ENCODE measurements at places on chromosomes 16 and 17.
A peak's percentile ranks its signal among the peaks of the same experiment; 100 is the strongest.

DNA sequence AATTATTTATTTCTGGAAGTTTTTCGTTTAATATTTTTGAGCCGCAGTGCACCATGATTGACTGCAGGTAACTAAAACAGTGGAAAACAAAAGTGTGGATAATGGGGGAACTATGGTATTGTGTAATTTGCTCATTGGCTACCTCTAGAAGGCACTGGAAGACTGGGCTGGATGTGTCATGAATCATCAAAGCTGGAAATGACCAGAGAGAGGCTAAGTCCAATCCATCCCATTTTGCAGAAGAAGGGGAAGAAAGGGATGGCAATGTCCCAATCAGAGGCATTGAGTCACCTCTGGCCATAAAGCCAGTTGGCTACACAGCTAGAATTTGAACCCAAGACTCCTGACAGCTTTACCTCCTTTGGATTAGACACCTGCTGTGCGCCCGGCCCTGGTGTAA, 29.3 kb downstream of the GLP2R start:
- no peak for DNase-seq

DNA sequence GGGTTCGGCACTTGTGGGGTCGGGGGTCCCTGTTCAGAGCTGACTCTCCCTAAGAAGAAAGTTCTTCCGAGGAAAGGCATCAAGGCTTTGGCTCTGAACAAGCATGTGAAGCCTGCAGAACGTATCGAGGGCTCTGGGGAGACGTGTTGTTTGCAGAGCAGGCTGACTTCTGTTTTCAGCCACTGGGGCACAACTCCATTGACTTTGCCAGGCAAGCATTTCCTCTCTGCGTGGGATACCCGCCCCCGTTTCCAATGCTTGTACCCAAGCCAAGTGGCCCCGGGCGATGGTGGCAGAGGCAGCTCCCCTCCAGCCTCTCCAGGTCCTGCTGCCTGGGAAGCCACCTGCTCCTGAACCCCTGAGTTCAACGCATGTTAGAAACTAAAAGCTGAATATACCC, 255.7 kb downstream of the RBFOX3 start:
- no peak for DNase-seq

DNA sequence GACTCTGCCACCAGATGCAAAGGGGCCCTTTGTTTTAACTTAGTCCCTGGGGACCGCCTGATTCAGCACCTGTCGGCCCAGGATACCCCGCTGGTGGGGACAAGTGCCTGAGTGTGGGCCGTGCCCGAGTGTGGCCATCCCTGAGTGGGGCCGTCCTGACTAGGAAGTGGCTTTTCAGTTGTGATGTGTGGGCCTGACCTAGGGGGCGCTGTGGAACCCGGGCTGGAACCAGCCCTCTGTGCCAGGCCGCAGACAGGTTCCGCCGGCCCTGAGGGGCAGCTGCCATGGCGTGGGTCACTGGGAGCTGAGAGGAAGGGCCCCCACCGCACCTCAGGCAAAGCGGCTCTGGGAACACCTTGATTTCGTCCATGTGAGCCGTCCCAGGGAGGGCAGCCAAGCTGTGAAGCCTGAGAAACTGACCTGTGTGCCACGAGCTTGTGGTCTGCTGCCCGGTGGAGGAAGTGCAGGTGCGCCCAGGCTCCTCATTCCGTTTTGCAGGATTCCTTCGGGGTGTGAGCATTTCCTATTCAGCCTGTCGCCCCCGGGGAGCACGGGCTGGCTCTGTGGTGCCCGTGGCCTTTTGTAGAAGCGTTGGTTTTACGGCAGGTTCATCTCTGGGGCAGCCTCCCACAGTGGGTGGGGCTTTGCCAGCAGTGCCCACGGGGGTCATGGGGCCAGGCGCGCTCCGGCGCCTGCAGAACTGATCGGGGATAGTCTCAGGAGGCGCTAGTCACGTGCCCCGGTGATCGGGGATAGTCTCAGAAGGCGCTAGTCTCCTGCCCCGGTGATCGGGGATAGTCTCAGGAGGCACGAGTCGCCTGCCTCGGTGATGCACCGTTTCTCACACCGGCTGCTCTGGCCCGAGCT, 5.3 kb downstream of the RPL13 start:
- no peak for DNase-seq

DNA sequence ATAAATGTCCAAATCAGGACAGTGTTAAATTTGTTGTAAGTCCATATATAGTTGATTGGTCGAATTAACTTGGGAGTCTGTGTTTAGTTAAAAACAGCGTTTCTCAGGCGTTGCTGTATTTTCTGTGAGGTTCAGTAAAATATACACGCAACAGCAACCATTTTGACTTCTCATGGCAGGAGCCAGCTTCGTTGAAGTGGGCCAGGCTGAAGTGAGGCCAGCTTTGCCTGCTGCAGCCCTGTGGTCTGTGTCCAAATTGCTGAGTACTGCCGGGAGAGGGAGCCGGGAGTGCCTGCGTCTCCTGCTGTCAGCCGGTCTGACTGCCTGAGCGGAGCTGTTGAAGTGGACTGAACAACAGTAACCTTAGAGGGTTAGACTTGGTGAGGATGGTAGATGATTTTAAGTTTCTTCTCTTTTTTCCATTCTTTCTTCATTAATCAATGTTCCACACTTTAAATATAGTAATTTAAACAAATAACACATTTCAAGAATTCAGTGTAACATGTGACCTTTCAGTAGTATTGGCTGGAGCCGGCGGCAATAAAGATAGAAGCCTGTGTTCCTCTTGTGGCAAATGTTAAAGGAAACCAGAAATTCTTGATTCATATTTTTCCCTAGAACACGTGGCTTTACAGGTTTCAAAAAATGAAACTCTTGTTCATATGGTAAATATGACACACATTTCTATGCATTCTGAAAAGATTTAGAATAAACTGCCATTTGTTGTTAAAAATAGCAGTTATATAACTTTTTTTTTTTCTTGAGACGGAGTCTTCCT, 37.0 kb upstream of the ZNF750 start:
- DNase-seq, result no peak

DNA sequence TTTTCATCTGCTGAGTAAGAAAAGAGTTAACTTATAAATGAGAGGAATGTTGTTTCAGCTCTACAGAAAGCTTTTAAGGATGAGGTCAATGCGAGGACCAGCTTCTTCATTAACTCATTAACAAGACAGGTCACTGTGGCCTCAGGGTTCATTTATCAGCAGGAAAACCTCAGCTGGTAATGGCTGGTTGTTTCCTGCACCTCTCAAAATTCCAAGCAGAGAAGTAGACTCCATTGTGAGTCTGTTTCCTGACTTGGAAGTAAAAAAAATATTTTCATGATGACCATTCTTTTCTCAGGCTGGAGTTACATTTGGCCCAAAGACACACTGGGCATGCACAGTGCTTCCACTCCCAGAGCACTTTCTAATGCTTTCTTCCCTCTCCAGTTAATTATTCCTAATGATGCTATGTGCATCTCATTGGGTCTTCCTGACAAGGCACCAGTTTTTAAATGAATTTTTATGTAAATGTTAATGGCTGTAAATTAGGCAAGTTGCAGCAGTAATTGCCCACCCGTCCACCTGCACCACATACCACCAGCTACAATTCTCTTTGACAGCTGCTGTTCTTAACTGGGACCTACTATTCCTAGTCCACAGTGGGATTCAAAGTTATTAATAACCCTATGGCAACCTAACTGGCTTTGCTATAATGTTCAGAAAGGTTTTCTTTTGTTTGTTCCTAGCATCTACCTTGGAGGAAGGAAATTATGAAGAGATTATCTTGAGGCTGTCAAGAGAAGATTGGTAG, 89.5 kb upstream of the BCAR1 start:
- no peak for DNase-seq

DNA sequence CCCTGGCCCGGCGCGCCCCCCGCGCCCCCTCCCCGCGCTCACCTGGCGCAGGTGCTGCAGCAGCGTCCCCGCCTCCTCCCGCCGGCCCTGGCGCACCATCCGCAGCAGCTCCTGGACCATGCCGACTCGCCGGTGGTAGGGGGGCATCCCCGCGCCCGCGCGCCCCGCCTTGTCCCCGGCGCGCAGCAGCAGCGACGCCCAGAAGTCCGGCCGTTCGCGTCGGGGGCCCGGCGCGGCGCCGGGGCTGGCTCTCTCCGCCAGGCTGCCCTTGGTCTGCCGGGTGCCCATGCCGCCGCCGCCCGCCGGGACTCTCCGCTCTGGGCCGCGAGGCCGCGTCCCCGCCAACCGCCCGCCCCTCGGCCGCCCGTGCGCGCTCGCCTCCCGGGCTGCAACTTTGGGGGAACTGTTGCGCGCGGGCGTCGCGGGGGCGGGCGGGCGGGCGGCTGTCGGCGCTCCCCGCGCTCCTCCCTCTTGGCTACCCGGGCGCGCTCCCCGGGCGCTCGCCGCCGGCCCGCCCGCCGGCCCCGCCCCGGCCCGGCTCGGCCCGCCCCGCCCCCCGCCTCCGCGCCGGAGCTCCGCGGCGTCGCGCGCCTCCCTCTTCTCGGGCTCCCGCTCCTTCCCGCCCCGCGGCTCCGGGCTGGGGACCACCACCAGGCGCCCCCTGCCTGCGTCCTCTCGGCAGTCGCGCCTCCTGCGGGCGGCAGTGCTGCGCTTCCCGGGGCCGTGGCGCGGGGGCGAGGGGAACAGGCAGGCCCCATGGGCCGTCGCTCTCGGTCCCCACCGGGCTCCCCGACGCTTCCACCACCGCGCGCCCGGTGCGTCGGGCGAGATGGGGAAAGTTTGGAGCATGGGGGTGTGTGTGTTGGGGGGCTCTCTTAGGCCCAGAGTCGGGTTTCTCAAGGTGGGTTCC, at the start of gene LRRC75A:
TSS of gene LRRC75A (minus strand) at position 491 of the 910 bp plus-strand sequence. CDS start at position 288, 203 bp downstream.
- DNase-seq, result peak; percentile 10

GRCh38 chr17:75756451-75757085, 8.4 kb downstream of the GALK1 start:
- no peak for DNase-seq

- DNase-seq, result no peak
Observed at GRCh38 chr16:51390877-51391276, 239.8 kb upstream of the SALL1 start.

GRCh38 chr16:89744813-89745212, 23.5 kb downstream of the ZNF276 start:
- DNase-seq, result no peak

DNA sequence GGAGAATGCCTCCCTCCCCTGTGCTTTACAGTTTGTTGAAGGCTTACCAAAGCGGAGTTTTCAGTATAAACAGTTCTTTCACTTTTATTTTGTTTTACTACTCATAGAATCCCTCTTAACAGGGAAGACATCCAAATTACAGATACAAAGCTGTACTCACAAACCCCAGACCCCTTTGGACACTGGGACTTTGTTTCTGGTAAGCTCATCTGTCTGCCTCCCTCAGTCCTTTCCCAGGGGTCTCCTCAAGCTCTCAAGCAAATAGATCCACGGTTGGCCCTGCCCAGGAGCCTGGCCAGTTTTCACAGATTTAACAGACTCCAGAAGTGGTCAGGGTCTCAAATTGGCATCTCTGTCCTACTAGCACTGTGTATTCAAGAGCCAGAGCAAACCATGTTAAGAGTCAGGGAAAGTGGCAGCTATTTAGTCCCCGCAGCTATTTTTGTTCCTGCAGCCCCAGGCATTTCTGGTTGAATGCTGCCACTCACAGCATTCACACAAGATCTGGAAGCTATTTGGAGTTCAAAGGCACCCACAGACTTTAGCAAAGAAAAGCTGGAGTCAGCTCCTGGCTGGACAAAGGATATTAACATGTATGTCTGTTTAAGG, 54.2 kb downstream of the TMEM100 start:
- no peak for DNase-seq

DNA sequence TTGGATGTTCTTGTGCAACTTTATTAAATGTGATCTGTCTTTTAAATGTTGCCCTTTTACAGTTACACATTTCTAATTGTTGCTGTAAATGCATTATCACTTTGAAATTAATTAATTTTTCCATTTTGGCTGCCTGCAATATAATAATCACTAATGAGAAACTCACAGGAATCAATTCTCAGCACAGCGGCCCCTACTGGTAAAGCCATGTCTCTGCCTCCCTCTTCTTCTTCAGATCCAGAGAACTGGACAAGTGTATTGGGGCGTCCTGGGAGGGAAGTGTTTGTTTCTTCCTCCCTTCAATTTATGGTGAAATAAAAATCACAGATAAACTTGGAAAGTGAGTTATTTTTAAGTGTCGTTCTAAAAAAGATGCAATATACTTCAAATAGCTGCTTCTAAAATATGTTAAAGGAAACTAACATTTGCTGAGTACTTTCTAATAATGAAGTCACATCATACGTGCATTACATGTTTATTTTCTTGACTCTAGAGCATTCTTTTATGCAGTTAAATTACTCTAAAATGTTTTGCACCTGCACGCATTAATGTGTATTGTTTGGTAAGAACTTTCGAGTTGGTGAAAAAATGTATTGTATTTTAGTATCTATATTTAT, 338.0 kb downstream of the WWOX start:
- peak; percentile 16 for DNase-seq

GRCh38 chr17:2801841-2802240, 5.6 kb downstream of the RAP1GAP2 start:
- DNase-seq, result peak; percentile 76

GRCh38 chr16:63876103-63876502, 1245.8 kb downstream of the CDH11 start:
- no peak for DNase-seq

GRCh38 chr17:8220783-8221662, 10.6 kb upstream of the AURKB start:
- peak; percentile 99 for DNase-seq

DNA sequence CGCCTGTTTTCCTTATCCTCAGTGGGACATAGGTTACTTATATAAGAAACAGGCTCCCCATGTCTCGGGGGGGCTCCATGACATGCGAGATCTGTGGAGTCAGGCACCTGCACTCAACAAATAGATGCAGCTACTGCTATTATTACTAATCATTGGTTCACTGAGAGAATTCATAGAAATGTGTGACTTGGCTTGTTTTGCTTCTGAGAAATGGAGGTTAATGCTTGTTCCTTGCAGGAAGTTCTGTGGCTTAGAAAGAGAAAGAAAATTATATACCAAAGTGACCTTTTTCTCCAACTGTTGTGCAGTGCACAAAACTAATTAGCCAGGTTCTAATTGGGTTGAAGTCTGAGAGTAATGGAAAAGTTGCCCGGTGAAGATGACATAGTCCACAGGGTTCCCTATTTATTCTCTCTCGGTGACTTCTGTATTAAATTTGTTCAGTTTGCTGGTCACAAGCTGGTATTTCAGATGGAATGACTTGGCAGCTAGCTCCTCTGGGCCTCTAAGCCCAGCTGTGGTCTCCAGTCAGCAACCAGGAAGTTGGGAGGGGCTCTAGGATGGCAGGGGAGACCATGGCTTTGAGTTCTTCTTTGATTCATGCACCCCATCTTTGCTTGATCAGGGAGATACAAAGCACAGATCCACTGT, 17.6 kb upstream of the MAF start:
- no peak for DNase-seq

DNA sequence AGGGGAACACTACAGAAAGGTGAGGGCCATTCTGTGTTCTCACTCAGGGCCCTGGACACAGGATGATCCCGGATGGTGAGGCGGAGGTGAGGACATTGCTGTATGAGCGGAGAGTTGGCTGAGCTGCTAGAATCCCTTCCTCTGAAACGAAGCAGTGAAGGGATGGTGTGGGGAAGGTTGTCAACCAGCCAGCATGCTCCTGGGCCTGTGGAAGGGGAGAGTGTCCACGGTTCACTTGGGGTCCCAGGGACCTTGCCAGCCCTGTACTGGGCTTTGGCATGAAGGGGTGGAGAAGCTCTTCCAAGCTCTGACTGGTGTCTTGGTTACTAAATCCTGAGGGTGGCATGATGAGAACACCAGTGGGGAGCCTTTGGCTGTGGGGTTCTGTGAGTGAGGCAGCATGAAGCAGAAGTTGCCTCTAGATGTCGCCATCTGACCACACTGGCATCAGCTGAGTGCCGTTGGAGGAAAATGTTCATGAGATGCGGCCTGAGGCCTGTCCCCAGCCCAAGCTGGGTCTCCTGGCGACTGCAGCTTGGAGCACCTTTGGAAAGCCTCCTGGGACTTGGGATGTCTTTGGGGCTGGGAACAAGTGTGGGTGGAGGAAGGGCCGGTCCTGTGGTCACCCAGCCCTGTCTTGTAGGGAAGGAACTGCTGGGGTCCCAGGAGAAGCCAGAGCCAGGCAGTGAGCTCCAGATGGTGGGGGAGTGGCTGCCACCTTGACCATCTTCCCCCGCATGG, 14.8 kb downstream of the PDP2 start:
- DNase-seq, result peak; percentile 65
